ENCODE measurements at places on chromosomes 5 and 9.
A peak's percentile ranks its signal among the peaks of the same experiment; 100 is the strongest.

DNA sequence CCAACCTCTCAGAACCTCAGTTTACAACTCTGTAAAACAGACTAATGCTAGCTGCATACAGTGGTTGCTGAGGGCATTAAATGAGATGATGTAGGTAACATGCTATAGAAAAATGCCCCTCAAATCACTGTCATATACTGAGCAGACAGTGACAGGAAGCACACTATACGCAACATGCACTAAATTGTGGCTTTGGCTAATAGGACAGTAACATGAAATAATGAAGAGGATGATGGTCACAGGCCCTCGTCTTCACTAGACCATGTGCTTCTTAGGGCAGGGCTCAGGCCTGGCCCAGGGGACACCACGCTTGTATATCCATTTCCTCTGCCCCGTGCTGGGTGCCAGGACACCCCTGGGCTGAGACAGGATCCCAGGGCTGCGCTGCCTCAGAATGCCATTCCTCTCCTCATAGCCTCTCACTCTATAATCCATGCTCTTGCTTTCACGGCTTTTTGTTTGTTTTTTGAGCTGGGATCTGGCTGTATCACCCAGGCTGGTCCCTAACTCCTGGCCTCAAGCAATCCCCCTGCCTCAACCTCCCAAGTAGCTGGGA lies 18.9 kb downstream of the CSF1R start:
- DNase-seq = no peak

- no peak for DNase-seq
Observed at GRCh38 chr9:84791643-84792042, 122.1 kb downstream of the NTRK2 start.

DNA sequence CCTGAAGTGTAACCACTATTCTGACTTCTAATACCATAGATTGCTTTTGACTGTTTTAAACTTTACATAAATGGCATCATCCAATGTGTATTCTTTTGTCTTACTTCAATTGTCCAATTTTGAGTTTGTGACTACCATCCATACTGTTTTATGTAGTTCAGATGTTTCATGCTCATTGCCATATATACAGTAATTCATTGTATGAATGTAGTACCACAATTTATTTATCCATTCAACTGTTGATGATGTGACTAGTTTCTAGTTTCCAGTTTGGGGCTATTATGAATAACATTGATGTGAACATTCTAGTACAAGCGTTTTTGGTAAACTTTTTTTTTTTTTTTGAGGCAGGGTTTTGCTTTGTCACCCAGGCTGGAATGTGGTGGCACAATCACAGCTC lies 55.1 kb downstream of the HMGCS1 start:
- no peak for DNase-seq

DNA sequence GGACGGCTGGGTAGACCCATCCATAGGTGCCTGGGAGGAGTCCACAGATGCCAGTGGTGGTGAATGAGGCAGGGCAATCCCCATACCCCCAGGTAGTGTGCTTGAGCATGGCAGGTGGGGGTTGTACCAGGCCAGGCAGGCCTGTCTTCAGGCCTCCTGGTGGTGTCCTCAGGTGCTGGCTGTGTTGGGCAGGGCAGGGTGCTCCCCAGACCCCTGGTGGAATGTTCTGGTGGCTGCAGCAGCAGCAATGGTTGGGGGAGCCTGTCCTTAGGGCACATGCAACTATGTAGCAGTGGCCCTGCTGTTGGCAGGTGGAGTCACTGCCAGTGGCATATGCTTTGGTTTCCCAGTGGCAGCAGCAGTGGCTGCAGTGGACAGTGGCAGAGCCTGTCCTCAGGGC lies 10.0 kb downstream of the ALG2 start:
- no peak for DNase-seq

- DNase-seq = no peak
Observed at GRCh38 chr5:9149988-9150387, 395.9 kb downstream of the SEMA5A start.

GRCh38 chr5:144267961-144268513 lies 97.4 kb downstream of the KCTD16 start:
- DNase-seq = no peak

GRCh38 chr9:93319301-93319991 lies 132.0 kb upstream of the FAM120A start:
- no peak for DNase-seq

- no peak for DNase-seq
Observed at GRCh38 chr5:159765135-159765433, 151.2 kb upstream of the ADRA1B start.

GRCh38 chr5:179732918-179733771 lies 523 bp downstream of the MAML1 start:
- peak; percentile 26 for DNase-seq

DNA sequence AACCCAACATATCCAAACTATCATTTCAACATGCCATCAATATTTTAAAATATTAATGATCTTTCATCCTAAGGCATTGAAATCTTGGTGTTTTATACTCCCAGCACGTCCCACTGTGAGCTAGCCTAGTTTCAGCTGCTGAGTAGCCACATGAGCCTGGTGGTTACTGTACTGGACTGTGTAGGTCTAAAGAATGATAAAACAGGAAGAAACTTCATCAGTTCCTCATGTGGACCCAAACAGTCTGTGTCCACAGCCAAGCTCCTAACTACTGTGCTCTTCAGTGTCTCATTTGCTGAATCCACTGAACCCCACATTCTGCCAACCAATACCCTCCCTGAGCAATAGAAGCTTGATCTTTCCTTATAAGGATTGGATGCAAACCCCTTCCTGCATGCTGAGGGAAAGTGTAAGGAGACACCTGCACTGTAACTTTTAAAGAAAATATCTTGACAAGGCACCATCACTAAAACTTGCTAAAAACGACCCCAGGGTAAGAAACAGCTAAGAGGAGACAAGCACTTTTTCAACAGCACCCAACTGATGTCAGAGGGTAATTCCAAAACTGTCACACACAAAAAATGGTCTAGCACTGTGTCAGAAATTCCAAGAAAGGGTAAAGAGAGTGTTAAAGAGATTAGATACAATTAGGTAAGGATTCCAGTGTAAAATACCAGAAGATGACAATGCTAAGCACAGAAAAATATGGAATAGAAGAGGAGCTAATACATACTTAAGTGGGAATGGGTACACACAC lies 126.9 kb downstream of the SPOCK1 start:
- DNase-seq = no peak

- DNase-seq = no peak
Observed at GRCh38 chr5:138668451-138669380, 84.5 kb upstream of the CTNNA1 start.

DNA sequence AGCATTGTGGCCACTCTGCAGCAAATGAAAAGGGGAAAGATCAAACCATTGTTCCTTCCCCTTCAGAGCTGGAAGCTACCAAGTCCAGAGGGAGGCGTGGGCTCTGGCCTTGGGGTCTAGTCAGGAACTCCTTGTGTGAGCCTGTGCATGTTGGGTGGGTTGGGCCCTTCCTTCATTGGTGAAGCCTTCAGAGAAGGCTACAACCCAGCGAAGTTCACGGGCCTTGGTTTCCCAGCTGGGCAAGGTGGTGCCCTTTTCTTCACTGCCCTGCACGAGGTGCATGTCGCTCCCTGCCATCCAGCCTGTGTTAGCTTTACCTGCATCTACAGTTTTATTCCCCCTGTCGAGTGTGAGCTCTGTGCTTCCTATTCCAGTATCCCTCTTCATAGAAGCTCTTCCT lies 84.7 kb downstream of the ZNF618 start:
- no peak for DNase-seq

All from activated CD4-positive, alpha-beta T cell treated with anti-CD3 and anti-CD28 coated beads, Interleukin-2, amount 50 U/mL, for 4 hours (primary cell).